Urinary bladder (tissue), 4 donors: ENCODE measurements at places on chromosomes 7 and 10.

GRCh38 chr7:73618538-73618937, 5.8 kb downstream of the MLXIPL start:
- DNase-seq, result no peak

GRCh38 chr7:88337572-88337971, 30.9 kb upstream of the STEAP4 start:
- no peak for DNase-seq

DNA sequence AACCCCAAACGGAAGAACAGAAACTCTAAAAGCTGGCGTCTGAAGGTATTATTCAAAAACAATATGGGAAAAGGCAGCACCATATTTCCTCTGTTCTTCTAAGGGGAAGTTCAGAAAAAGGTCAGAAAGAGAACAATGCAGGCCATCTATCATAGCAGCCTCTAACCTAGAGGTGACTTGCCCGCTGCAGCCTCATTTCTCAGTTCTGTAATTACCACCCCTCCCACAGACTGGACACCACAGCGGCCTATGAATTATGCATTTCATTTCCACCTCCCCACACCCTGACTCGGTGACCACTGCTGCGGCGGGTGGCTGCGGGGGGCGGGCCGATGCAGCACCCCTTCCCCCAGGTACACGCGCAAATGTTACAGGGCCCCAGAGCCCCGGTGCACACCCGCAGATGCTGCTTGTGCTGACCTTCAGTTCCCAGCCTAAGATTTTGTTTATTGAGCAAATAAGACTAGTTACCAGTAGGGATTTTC, 125.5 kb downstream of the CLEC2L start:
- DNase-seq, result no peak

- DNase-seq, result no peak
Observed at GRCh38 chr7:77338260-77338659, 77.9 kb downstream of the GSAP start.

- DNase-seq, result no peak
Observed at GRCh38 chr7:82105463-82105862, 335.6 kb upstream of the HGF start.

- DNase-seq, result no peak
Observed at GRCh38 chr10:126397640-126398382, 9.5 kb upstream of the ADAM12 start.

DNA sequence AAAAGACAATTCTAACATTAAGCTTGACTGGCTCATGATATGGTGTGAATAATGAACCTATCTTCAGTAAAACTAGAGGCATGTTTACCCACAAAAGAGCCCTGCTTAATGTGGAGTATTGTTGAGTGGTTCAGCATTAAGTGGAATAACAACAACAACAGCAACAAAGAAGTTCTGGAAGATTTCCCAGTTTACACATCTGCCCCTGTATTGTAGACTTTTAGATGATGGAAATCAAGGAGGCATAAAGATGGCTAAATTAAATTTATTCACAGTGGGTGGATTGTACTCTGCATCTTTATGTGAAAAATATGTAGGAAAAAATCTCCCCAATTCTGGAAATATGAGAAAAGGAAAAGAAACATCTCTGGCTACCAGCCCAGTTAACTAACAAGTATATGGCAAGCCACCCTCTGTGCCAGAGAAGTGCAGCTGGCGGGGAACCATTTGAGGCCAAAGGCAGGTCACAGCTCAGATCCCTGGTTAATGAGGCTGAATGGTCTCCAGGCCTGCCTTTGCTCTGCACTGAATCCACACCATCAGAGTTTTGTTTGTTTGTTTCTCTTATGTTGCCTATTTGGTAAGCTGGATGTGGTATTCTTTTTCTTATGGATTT, 186.0 kb downstream of the SEMA3D start:
- no peak for DNase-seq

GRCh38 chr10:43202224-43202656, 64.0 kb downstream of the CSGALNACT2 start:
- DNase-seq, result no peak

GRCh38 chr10:27190508-27190907, 35.4 kb downstream of the MASTL start:
- DNase-seq, result no peak

- DNase-seq, result no peak
Observed at GRCh38 chr7:29325476-29325875, 130.9 kb downstream of the CHN2 start.

DNA sequence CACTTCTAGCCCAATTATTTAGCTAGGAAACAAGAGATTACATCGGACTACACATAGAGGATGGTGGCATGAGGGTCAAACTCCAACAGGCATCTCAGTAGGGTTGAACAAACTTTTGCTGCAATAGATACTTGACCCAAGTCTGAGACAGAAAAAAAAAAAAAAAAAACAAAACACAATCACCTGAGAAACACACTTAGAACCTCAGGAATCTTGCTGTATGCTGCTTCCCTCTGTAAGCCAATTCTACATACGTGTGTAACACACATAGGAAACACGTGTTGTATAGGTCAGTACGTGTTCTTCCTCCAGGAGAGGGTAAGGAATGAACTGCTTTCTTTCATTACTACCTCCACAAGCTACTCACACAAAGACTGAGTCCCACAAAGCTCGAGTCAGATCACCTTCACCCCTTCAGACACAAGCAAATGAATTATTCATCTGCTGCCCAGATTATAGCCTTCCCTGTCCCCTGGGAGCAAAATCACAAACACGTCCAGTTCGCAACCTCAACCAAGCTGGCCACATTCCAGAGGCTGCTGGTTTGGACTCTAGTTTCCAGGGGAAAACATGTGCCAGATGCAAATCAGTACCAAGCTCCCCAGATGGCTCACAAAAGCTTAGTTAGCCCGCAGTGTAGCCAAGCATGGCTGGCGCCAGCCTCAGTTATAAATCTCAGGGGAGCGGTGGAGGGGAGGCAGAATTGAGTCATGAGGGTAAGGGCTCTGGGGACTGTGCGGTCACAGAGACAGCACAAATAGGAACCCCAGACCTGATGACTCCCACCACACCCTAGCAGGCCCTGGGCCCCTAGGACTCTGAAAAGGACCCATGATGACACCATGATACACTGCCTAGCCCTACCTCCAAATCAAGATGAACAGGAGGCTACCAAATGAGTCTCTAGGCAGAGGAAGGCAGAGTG, 15.1 kb downstream of the PSAP start:
- DNase-seq, result no peak

DNA sequence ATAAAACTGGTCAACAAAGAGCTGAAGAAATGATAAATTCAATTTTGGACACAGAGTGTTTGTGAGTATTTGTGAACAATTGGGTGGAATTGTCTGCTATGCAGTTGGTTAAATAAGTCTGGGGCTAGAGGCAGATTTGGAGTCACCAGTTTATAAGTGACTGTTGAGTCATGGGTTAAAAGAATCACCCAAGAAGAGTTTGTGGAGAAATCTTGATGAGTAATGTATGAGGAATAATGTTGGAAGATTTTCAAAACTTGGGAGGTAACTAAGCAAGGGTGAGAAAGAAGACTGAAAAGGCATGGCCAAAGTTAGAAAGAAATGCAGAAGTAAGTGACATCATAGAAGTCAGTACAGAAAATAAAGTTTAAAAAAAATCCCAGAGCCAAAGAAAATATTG, 750.7 kb downstream of the MAGI2 start:
- no peak for DNase-seq

GRCh38 chr10:131038056-131038455, 273.5 kb downstream of the TCERG1L start:
- no peak for DNase-seq

GRCh38 chr7:76997381-76998284, 34.5 kb downstream of the SPDYE17 start:
- DNase-seq, result no peak

- no peak for DNase-seq
Observed at GRCh38 chr10:67471022-67471421, 225.0 kb downstream of the CTNNA3 start.

DNA sequence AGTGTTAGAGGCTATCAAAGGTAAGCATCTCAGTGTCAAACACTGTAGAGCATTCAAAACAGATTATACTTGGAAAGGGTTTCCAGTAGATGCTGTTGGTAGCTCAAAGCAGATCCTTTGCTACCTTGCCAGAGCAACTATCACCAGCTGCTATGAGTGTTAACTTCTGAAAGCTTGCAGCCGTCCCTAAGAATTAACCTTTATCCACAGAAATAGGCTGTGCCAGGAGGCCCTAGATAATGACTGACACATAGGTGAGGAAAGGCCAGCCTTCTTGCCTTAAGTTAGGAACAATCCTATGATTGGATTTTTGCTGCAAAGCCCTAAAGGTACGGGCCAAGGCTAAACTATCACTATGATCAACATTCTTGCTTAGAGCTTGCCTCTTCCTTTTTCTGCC, 263.2 kb downstream of the DGKB start:
- DNase-seq, result no peak

GRCh38 chr10:28432210-28432676, 100.7 kb upstream of the WAC start:
- DNase-seq, result peak; percentile 56

DNA sequence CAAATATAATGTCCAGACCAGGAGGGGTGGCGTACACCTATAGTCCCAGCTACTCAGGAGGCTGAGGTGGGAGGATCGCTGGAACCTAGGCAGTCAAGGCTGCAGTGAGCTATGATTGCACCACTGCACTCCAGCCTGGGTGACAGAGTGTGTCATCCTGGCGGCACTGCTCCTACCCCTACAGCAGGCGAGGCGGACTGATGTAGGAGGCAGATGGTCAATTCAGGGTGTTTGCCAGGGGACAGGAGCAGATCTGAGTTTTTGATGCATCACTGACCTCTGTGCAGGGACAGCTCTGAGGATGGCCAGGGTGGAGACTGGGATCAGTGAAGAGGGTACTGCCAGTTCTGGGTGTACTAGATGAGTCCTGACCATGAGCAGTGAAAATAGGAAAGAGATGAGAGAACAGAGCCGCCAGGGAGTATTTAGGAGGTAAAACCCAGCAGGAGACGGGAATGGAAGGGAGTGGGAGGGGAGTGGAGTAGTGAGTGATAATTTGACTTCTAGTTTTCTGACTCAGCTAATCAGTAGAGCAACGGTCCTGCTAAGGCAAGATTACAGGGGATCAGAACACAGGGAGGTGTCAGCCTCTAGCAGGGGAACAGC, 75.3 kb downstream of the HIP1 start:
- no peak for DNase-seq

DNA sequence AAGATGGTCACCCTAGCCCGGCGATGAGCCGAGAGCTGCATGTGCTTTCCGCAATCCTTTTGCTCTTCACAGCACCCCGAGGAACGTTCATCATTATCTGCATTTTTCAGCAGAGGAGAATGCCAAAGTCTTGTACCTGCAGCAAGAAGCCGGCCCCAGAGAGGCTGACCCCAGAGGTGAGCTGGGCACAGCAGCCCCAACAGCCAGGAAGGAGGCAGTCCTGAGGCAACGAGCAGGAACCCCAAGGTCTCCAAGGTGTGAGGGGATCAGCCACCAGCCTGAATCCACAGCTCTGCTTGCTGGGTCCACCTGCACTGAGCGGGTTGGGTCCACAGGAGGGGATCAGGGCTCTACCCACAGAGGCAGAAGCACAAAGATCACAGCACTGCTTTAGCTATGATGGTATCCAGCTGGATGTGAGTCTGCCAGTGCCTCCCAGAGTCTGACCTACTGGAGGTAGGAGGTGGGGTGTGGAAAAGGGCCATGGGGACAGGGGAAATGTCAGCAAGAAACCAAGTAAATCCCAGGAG, 16.8 kb upstream of the GDF10 start:
- DNase-seq, result no peak

GRCh38 chr7:99097730-99098129, 46.2 kb downstream of the SMURF1 start:
- DNase-seq, result no peak

DNA sequence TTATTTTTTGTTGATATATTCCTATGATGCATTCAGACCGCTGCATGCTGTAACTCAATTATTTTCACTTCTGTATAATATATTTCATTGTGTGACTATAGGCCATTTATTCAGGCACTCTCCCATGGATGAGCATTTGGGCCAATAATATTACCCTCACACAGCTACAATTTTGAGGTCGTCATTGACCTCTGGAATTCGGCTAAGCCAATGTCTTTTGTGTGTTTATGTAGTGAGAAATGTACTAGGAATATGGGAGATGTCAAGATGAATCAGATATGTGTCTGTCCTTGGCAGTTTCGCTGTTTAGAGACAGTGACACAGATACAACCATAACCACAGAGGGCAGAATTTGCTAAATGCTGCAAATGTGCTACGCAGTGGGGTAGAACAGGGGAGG, 474.2 kb downstream of the ADRA2A start:
- DNase-seq, result no peak

GRCh38 chr7:99106821-99107241, 37.1 kb downstream of the SMURF1 start:
- DNase-seq, result no peak

- peak; percentile 64 for DNase-seq
Observed at GRCh38 chr7:128783143-128783861, 7.7 kb upstream of the OPN1SW start.

- no peak for DNase-seq
Observed at GRCh38 chr7:26525398-26526264, 234.0 kb downstream of the SNX10 start.

- DNase-seq, result no peak
Observed at GRCh38 chr7:17680026-17680425, 260.3 kb downstream of the SNX13 start.

- no peak for DNase-seq
Observed at GRCh38 chr10:60134548-60134947, 228.2 kb upstream of the CCDC6 start.

- DNase-seq, result no peak
Observed at GRCh38 chr10:51394039-51394438, 305.4 kb downstream of the CSTF2T start.

DNA sequence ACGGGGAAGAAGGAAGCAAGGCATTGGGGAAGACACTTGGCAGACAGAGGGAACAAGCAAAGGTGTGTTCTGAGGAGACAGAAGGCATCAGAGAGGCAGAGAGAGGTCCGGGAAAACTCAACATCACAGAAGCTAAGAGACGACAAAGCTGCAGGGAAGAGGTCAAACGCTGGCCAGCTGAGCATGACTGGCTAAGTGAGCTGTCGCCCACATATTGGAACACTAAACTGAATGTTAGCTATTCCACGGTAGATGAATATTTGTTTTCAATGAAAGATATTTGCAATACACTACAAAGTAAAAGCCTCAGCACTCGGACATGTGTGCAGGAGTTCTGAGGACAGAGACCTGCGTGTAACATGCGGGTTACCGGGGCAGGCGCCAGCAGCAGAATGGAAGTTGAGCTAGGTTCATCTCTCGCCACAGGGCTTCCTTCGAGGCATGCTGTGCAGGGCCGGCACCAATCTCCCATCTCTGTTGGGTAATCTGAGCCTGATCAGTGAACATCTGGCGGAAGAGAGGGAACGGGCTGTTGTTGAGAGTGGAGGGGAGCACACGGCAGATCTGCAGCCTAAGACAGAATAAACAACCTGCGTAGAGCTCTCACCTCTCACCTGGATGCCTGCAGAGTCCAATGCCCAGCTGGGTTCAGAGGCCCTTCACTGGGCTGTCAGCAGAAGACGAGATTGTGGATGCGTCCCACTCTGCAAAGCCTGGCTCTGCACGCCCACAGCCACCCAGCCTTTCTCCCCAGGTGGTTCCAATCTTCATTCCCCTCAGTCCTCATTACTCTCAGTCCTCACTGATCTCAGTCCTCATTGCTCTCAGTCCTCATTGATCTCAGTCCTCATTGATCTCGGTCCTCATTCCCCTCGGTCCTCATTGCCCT, 35.9 kb downstream of the INSIG1 start:
- no peak for DNase-seq
